Stimulated activated CD4-positive, alpha-beta T cell treated with anti-CD3 and anti-CD28 coated beads, TNF-alpha, amount 100 ng/mL, for 4 hours (primary cell): ENCODE measurements at places on chromosomes 13 and 19.

DNA sequence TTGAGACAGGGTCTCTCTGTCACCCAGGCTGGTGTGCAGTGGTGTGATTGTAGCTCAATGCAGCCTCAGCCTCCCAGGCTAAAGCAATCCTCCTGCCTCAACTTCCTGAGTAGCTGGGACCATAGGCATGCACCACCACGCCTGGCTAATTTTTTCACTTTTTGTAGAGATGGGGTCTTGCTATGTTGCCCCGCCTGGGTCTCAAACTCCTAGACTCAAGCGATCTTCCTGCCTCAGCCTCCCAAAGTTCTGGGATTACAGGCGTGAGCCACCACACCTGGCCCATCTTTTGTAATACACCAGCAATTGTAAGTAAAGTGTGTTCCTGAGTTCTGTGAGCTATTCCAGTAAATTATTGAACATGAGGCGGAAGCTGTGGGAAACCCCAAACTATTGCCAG is 6.7 kb downstream of the PLA2G4C start:
- no peak for DNase-seq

- no peak for DNase-seq
Measured at GRCh38 chr19:17835182-17836006, 12.4 kb downstream of the JAK3 start.

GRCh38 chr19:46132508-46133100 is 8.1 kb upstream of the IGFL3 start:
- DNase-seq, result no peak

DNA sequence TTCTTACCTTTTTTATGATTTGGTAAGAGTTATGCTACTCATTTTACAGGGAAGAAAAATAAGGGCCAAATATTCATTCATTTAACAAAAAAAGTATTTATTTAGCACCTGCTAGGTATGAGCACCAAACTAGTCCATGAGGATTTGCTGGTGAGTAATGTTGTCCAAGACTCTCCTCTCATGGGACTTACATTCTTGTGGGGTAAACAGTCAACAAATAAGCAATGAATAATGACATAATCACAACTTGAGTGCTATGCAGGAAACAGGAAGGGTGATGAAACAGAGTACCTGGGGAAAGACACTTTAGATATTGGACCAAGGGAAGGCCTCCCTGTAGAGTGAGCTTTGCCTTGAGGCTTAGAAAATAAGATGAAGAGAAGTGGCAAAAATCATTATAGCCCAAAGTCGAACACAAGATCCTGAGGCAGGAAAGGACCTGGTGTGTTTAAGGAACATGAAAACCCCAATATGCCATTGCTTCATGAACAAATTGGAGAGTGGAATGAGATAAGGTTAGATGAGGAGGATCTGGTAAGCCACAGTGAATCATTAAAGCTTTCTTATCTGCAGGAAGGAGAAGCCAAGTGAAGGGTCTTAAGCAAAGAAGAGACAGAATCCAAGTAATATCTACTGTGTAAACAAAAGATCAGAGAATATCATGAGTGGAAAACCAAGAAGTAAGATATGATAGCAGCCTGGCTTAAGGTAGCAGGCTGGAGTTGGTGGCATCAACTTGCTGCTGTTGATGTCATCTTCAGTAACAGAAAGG is 294.5 kb upstream of the NBEA start:
- DNase-seq, result no peak

GRCh38 chr13:44726778-44727177 is 150.6 kb upstream of the TSC22D1 start:
- DNase-seq, result no peak

GRCh38 chr19:2394442-2395292 is 32.7 kb downstream of the TIMM13 start:
- DNase-seq, result no peak

DNA sequence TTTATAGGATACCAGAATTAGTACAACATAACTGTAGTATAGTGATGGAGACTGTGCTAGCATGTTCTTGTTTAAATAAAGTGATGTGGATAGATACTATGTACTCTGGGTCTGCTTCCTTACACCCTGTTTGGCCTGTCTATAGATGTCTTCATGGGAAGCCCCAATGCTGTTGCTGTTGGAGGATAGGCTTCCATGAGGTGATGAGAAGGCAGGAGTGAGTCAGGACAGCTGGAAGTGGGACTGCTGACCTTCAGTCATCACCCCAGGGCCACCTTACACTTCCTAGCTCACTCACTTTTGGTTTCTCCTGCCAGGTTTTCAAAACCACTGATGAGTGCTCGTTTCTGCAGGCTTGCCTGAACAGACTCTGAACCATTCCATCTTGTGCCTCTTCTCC is 4.2 kb downstream of the KCTD4 start:
- DNase-seq, result no peak

DNA sequence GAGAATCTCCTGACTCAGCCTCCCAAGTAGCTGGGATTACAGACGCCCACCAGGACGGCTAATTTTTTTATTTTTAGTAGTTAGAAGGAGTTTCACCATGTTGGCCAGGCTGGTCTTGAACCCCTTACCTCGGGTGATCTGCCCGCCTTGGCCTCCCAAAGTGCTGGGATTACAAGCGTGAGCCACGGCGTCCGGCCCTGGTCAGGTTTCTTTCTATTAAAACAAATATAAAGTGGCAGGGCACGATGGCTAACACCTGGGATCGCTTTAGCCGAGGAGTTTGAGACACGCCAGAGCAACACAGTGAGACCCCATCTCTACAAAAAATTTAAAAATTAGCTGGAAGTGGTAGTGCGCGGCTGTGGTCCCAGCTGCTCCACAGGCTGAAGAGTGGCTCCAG is 1.5 kb upstream of the MED25 start:
- DNase-seq, result no peak

DNA sequence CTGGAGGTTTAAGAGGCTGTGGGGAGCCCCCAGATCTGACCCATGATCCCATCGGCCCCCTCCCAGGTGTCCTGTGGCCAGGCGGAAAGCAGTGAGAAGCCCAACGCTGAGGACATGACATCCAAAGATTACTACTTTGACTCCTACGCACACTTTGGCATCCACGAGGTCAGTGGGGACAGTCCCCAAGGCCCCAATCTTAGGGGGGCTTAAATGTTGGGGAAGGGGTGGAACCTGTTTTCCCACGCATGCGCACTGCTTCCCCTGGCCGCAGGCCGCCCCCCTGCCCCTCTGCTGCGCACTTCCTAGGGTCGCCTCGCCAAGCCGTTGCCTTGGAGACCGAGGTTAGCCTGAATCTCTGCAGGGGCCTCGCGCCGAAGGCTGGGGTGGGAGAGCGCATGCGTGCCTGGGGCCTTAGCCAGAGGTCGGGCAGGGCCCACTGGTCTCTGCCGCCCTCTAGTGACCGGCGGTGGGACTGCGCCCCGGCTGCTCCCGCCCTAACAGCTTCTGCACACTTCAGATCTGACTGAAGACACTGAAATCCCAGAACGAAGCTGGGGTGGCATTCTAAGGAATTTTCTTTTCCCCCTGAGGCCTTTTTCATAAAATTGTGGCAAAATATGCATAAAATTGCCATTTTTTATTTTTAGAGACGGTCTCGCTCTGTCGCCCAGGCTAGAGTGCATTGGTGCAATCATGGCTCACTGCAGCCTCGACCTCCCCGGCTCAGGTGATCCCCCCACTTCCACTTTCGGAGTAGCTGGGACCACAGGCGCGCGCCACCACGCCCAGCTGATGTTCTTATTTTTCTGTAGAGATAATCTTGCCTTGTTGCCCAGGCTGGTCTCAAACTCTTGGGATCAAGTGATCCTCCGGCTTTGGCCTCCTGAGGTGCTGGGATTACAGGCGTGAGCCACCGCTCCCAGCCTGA is 3.6 kb downstream of the PRMT1 start:
- DNase-seq, result peak; percentile 95

DNA sequence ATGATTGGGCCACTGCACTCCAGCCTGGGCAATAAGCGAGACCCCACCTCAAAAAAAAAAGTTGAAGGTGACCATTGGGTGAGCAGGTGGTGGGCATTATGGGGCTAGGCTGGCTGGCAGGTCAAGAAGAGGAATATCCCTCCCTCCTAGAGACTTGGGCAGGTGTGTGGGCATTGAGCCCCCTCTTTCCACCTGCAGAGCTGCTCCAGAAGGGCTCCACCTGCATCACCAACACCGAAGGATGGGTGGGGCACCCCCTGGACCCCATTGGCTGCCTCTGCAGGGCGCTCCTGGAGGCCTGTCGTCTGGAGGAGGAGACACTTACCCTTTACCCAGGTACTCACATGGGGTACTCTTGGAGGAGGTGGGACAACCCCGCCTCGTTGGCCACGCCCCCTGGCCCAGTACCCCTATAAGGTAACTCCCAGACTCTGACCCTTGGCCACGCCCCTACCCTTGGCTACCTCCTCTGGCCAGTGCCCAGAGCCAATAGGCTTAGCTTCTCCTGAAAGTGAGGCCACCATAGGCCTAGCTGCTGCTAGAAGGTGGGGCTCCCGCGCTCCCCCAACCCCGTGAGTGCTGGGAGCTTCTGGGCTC is 21.9 kb downstream of the ZSWIM4 start:
- no peak for DNase-seq

- no peak for DNase-seq
Measured at GRCh38 chr13:107124129-107124718, 556.3 kb upstream of the ARGLU1 start.

GRCh38 chr13:112067871-112068539 is 1.1 kb downstream of the SOX1 start:
- DNase-seq, result no peak

DNA sequence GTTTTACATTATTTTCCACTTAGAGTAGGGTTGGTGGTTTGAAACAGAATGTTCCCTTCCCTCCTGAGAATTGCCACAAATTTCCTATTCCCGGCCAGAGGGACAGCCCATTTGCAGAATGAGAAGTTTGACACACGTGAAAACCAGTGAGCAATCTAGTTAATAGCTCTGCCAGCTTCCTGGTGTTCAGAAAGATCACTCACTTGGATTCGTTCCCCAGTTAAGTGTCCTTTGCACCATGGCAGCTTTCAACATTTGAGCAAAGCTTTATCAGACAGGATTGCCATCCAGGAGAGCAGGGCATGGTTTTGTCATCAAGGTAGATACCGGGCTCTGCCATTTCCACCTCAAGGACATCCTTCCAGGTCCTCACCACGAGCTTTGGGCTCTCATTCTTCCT is 28.2 kb downstream of the RASL11A start:
- DNase-seq, result no peak

- DNase-seq, result no peak
Measured at GRCh38 chr13:92188574-92188973, 790.2 kb downstream of the GPC5 start.

DNA sequence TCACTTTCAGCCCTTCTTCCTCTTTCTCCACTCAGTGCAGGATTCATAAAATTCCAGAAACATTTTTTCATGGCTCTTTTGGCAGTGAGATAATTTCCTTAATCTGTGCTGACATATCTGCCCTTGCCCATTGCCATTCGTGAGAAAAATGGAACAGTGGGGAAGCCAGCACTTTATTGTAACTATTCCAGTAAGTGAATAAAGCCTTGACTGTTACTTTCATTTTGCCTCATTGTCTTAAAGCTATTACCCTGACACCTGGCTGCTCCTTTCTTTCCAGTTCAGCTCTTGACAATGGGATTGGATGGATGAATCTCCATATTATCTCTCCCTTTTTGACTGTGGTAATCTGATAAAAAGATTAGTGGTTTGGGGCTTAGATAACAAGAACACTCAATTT is 1068.1 kb upstream of the PCDH20 start:
- DNase-seq, result no peak

- no peak for DNase-seq
Measured at GRCh38 chr13:74218291-74218690, 84.1 kb upstream of the KLF12 start.

- DNase-seq, result no peak
Measured at GRCh38 chr13:100597253-100597652, 8.7 kb upstream of the GGACT start.
